Skin of body (tissue), 3 donors: ENCODE measurements at places on chromosomes 1 and 21. TPM values are rescaled to one million over a fixed set of nuclear protein-coding genes. Genes with fewer than 3 reads are reported as not detected.

C1QA gene
- total RNA-seq, result 37.7 TPM

ZNF683 gene
- not detected for total RNA-seq

SLC25A34 gene
- total RNA-seq, result 0.49 TPM

AMPD1 gene
- total RNA-seq, result 8.2 TPM

NEK2 gene
- total RNA-seq, result 8.9 TPM

BCL2L15 gene
- total RNA-seq, result 0.99 TPM

MMEL1 gene
- 1.3 TPM for total RNA-seq

PRDM15 gene
- 5.1 TPM for total RNA-seq

CDC42SE1 gene
- 59.2 TPM for total RNA-seq

IQGAP3 gene
- total RNA-seq, result 8.6 TPM

LDLRAD2 gene
- total RNA-seq, result 0.10 TPM

GPR37L1 gene
- total RNA-seq, result not detected

ATP1A4 gene
- not detected for total RNA-seq

LCE4A gene
- total RNA-seq, result not detected

COL8A2 gene
- total RNA-seq, result 10.7 TPM

CD1D gene
- total RNA-seq, result 1.3 TPM

FOXD2 gene
- total RNA-seq, result 0.30 TPM

ARHGAP29 gene
- 67.1 TPM for total RNA-seq

AADACL3 gene
- 6.1 TPM for total RNA-seq
